ENCODE measurements at places on chromosomes 5 and 9.

- no peak for DNase-seq
Measured at GRCh38 chr9:113536166-113536482, 72.6 kb downstream of the RGS3 start.

DNA sequence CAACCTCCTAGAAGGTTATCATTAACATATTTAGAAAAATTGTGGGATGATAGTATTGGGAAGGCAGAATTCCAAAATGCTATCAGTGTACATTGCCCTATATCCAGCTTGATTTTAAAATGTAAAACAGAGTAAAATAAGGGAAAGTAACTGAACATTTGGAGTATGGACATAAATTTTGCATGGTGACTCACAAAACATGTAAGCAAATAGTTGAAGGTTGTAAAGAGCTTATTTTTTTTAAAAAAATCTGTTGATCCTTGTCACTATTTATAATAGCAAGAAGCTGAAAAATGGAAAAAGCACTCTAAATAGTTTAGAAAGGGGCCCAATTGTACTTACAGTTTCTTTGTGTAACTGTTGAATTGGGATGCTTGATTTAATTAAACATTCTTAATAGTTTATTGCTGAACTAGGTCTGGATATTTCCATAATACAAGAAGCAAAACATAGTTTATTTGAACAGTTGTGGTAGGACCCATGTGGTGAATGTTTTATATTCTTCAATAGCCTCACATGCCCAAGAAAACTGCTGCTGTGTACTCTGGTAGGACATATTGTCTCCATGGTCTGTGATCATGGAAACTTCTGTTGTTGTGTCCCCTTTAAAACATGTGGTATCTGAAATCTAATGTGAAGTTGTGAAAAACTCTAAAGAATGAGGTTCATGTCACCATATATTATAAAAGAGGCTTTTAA is 82.4 kb downstream of the NNT start:
- no peak for DNase-seq

DNA sequence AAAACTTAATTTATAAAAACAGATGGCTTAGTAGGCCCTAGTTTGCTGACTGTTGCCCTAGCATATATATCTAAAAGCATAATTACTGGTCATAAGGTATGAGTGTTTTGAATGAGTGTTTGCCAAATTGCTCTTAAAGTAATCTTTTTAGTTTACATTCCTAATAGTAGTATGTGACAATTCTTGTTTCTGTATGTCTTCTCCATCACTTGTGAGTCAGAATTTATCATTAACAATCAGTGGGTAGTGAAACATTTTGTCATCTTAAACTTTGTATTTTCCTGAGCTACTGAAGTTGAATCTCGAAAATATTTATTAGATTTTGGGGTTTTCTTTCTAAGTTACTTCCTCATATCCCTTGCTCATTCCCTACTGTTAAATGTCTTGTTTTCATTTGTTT is 49.6 kb downstream of the APC start:
- no peak for DNase-seq

- no peak for DNase-seq
Measured at GRCh38 chr5:5018578-5018970, 121.6 kb upstream of the ADAMTS16 start.

GRCh38 chr5:55387865-55388264 is 80.1 kb downstream of the MTREX start:
- no peak for DNase-seq

DNA sequence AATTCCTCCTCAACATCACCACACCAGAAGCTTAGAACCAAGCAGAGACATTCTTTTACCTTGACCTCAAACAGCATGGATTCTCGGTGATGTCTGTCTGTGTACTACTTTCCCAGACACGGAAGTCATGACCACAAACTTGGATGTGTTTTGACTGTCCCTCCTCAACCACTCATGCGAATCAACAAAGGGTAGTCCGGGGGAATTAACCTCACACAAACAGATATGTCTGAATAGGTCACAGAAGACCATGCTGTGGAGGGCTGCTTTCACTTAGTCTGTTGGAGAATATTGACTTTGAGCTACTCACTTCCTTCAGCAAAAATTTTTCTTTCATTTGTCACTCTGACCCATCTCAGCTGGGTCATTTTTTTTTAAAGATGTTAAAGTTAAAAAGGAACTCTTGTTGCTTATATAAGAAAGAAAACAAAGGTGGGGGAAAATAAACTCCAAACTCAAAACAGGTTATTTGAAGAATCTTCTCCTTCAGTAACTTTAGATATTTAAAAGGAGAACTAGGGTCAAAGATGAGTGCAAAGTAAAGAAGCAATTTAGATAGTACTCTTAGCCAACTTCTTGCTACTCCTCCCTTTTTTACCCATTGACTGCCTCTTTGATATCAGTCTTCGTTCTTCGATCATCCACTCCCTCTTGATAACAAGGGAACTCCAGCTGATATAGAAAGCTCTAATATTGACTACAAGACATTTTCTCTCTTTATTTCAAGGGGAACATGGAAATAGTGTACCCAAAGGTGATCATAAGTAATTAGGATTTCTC is 343.4 kb upstream of the CDH6 start:
- no peak for DNase-seq

DNA sequence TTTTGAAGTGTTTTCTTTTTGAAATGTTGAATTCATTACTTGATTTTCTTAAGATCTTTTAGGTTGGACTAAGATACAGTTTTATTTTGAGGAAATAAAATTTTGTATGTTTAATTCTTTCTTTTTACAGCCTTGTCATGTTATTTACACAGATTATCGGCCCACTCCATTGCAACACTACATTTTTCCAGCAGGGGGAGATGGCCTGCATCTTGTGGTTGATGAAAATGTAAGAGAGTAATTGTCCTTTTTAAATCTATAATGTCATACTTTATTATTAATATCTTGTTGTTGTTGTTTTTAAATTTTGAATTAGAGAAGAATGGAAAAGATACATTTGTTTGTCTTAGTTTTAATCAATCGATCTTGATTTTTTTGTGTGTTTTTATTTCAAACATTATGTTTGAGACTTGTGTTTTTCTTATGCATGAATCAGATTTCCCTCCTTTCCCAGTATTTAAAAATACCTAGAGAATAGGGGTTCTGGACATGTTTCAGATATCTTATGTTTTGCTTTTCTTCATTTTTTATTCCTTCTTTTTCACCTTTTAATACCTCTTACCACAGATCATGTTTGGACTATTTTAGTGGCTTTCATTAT is 36.7 kb downstream of the MTREX start:
- DNase-seq, result peak; percentile 18

DNA sequence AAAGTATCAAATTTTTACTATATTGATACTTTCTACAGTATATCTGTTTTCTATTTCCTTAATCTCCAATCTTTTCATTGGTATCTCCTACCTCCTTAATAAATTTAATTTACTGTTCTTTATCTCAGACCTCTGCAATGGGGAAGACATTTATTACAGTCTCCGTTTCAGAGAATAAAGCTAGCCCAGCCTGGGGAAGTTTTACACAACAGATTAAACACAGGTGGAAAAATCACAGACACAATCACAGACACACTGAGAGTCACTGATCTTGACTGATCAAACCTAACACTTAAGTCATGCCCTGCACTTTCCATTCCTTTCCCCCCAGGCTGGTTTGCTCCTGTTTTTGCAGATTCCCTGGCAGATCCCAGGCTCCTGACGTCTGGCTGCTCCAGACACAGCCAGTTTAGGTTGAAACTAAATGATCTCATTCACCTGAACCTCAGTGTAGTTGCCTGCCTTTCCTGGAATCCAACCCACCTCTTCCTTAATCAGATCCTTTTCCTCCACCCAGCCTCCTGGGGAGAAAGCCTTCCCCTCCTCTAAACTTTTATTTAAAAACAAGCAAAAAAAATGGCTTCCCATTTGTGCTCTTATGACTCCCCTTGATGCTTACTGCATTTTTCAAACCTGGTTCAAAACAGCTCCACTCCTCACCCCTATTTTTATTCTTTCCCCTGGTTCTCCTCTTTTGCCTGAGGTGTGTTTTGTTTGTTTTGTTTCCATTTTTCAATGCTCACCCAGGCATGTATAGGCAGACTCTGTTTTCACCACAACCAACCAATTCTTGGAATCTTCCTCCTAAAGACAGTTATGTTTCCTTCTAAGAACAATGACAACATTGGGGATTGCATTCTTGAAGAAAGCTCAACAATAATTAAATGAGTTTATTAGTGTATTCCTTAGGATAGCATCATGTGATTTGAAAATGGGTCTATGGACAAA is 29.5 kb upstream of the OSMR start:
- peak; percentile 88 for DNase-seq

DNA sequence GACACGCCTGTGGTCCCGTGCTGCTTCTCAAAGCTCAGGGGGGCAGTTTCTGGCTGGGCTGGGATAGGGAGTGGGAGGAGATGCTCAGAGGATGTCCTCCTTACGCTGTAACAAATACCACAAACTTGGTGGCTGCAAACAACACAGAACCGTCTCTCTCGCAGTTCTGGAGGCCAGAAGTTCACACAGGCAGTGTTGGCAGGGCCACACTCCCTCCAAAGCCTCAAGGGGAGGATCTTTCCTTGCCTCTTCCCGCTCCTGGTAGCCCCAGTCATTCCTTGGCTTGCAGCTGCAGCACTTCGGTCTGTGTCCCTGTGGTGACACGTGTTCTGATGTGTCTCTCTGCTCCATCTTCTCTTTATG is 10.4 kb upstream of the ORM1 start:
- DNase-seq, result no peak

- peak; percentile 33 for DNase-seq
Measured at GRCh38 chr5:74257645-74258313, 382.7 kb downstream of the ENC1 start.

DNA sequence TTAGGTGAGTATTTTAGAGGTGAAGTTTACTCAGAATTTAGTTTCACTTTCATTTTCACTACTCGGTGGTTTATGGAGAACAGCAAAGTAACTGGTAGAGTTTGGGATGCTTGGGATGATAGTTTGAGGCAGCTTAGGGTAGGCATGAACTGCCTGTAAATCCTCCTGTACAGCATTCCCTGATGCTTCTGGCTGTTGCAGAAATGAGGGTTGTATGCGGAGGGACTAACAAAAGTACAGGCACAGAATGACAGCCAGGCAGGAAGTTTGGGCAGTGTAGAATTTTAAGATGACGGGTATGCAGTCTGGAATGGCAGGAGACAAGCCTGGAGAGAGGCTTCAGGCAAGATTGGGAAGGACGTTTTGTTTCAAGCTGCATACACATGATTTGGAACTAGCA is 48.0 kb upstream of the FAM120AOS start:
- DNase-seq, result no peak

GRCh38 chr9:130461218-130461630 is 16.5 kb downstream of the ASS1 start:
- peak; percentile 79 for DNase-seq

GRCh38 chr5:64637837-64638443 is 52.4 kb upstream of the SHISAL2B start:
- DNase-seq, result peak; percentile 33

DNA sequence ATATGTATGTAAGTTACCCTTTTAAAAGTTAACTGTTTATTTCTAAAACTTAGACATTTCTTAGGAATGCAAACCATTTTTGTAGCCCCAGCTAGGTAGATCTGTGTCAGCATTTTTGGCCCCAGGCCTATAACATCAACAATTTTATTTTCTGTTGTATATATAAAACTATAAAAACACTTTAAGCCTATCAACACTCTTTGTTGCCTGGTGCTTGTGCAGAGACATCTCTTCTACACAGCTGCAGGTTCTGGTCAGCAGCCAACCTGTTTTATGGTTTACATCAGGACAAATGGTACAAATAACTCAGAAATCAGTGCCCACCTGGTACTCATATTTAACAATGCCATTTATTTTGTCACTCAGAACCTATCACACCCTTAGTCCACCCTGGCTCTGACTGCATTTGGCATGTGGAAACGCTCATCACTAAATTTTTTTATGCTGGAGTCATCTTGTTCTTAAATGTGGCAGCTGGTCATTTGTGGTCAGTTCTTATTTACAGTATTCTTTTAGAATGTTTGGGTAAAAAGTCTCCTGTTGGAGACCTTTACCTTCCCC is 173.4 kb downstream of the DNAH5 start:
- DNase-seq, result no peak

- no peak for DNase-seq
Measured at GRCh38 chr5:178740181-178740557, 9.7 kb upstream of the ZNF354A start.

- DNase-seq, result no peak
Measured at GRCh38 chr5:75514323-75514722, 2.6 kb downstream of the POLK start.

DNA sequence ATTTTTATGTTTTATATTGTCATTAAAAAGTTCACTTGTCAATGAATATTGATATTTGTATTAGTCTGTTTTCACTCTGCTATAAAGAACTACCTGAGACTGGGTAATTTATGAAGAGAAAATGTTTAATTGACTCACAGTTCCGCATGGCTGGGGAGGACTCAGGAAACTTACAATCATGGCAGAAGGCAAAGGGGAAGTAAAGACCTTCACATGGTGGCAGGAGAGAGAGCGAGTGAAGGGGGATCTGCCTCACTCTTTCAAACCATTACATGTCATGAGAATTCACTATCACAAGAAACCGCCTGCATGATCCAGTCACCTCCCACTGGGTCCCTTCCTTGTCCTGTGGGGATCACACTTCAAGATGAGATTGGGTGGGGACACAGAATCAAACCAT is 27.4 kb downstream of the SRD5A1 start:
- no peak for DNase-seq

DNA sequence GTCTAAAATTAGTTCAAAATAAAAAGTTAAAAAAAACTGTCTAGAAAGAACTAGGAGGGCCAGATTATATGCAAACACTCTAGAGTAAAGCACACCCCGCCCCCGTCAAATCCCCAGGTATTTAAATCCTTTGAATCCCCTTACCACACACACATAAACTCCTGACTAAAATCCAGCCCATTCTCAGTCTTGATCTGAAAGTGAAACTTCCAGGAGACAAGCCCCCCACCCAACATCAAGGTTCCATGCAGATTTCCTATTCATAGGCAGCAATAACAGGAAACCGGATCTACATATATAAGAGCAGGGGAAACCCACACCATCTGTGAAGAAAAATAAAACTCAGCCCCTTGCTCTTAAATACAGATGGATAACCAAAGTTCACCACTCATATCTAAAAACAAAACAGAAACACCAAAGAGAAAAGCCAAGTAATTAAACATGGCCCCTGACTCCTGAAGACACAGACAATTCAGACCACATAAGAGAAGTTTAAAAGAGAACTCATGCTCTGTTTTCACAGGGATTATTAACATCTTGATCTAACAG is 42.3 kb downstream of the MARCHF3 start:
- DNase-seq, result no peak

DNA sequence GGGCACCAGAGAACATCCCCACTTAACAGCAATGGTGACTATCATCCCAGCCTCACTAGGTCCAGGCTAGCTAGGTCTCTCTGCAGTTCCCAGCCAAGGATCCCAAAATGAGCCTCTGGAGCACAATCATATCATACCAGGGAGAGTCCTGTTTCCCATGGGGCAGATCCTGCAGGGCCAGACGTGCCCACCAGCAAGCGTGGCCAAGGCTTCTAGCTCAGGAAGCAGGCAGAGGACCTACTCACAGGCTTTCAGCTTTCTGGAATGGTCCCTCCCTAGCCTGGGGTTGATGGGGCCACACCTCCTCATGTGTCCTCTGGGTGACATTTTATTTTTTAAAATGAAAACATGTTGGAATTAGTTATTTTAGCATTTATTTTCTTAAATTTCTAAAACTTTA is 45.7 kb upstream of the PITX1 start:
- DNase-seq, result no peak

- no peak for DNase-seq
Measured at GRCh38 chr5:110268283-110268682, 458.2 kb downstream of the TMEM232 start.

GRCh38 chr5:1231354-1231905 is 6.2 kb downstream of the SLC6A18 start:
- DNase-seq, result no peak
